ENCODE measurements at places on chromosomes 12 and 14.

DNA sequence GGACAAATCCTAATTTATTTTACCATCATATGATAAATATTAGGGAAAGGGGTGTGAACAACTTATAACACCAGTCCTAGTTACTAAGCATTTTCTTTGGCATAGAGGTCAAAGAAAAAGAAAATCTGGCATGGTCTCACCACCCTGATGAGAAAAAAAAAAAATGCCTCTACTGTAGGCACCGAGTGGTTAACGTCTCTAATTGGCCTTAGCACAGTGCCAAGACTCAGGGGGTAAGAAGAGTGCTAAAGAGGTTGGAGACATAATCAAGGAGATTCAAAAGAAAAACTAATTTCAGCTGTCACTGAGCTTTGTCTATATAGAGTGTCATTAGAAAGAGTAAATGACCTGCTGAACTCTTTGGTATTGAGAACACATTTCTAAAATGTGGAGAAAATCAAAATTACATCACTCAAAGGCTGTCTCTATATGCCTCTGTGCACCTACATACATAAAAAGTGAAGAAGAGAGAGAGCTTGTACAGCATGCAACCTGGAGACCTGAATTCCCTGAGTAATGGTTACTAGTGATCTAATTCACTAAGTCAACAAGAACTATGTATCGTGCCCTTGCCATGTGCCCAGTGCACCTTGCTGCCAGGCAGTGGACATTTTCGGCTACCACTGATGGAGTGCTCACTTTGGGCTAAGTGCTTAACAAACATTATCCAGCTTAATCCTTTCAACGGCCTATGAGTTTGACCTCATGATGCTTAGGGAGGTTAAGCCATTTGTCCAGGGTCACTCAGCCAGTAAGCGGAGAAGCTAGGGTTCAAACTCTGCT lies 113.8 kb upstream of the G2E3 start:
- DNase-seq: no peak

DNA sequence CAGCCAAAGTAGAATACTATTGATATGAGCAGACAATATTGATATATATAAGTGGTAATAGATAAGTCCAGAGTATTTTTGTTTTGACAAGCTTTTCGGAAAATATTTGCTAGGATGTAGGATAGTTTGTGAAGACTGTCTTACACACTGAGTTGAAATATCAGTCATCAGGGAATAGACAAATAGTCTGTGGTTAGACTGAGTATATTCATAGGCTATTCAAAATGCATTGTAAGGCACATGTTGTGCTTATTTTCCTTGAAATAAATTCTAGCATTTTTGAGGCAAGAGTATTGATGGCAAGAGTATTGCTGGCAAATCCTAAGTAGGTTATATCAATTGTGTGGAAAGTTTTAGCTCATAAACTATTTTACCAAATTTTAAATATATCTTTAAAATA lies 201.1 kb downstream of the LRIG3 start:
- no peak for DNase-seq

DNA sequence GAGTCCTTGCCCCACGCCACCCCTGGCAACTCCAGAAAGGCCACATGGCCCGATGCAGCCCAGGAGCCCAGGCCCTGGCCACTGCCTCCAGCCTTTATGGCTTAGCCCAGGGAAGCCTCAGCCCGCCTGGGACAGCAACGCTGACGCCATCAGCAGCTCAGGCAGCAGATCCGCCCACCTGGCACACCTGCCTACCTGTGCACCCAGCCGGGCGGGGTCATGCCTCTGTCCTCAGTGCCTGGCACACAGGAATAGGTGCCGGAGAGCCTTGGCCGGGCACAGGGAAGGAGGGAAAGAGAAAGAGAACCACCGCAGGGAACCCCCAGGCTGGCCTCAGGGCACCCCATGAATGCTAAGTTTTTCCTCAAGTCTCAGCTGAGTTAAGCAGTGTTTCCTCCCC lies 21.1 kb downstream of the BEGAIN start:
- no peak for DNase-seq

DNA sequence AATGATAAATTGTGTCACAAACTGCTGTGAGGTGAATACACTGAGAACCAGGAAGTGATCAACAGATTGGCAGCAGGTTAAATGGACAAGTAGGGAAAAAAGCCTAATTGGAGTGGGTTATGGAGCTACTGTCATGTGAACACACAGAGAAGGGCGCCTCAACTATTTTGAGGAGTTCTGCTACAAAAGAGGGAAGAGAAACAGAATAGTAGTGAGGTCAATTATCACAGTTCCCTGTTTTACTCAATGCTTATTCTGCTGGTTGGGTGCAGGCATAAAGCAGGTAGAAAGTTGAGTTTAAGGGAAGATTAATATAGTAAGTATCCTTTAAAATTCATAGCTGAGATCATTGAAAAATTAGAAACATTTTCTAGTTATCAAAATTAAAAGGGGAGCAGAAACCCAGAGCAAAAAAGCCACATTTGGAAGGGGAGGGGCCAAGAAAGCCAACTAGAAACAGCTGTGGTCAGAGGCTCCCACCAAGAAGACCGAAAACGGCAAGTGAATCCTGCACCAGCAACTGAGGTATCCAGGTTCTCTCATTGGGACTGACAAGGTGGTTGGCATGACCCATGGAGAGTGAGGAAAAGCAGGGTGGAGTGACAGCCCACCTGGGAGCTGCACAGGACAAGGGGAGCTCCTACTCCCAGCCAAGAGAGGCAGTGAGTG lies 105.7 kb downstream of the ZC3H14 start:
- DNase-seq: no peak

DNA sequence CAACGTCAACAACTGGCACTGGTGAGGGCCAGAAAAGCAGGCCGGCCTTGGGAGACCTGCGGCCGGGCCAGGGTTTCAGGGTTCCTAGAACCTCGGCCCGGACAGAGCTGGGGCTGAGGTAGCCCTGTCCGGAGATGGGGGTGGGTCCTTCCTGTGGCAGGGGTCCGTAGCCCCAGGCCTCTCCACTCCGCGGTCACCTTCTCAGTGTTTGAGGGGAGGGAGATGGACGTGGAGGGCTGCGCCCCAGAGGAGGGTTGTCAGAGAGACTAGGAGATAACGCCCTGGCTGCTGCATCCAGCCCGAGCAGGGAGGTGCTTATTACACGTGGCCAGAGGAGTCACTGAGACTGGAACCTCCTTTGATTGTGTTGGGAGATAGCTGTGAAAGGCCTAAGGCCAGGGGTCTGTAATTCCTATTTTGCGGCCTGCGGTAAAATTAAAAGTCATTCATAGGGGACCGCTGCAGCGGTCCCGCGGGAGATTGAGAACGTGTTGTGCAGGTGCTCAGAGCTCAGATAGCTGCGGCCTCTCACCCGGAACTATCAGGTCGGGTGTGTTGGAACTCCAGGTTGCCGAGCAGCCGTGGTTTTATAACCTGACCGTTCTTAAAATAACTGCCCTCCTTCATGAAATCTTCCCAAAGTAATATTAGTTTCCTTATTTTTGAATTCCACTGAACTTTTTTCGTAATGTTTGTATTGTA lies 507 bp downstream of the AHSA1 start:
- DNase-seq: no peak

DNA sequence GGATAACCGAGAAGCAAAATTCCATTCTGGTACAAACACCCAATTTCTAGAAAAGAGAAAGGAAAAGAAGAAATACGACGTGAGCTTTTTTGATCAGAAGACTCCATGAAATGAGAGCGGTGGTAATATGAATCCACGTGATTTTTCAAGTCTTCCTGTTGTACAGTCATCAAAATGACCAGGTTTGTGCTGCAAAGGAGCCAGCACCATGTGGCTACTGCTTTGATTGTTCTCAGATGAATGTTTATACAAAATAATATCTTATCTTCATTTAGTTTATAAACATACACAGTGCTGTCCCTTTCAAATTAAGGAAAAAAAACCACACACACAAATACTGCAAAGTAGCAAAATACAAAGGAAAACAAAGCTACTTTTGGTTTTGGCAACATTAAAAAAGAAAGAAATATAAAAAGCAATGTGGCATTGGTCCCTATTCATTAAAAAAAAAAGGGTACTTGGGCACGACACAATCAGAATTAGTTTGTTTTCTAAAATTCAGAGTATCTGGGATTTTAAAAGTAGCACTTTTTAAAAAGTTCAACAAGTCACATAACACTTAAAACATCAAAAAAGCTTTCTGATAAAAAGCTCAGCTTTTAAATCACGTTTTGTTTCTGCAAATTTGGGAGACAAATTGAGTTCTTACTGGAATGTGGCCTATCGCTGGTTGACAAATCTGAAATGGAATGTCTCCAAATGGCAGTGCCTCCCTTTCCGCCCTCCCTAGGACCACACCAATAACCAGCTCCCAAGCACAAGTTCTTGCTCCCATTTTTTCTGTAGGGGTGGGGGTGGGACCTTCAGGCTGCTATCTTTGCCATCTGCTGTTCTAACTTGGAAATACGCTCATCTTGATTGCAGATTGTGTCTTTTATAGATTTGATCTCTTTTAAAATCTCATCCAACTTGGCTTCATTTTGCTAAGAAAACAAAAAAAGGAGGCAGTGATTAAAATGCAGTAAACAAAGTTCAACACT lies 13.2 kb upstream of the SELPLG start:
- no peak for DNase-seq

DNA sequence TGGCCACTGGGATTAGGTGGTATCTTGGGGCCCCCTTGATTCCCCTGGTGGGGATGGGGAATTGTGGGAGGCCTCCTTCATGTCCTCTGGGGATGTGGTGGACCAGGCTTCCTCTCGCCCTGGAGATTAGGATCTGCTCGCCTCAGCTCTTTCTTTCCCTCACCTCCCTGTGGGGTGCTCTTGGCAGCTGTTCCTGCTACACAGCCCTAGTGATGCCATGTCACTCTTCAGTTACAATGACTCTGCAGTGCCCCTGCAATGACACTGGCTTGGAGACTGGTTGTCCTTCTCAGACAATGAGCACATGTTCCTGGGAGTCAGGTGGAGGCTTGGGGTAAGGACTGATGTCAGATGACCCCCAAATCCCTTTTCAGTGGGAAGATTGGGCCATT lies 83.9 kb downstream of the ADCK1 start:
- DNase-seq: no peak

GRCh38 chr12:75212072-75212471 lies 2.4 kb upstream of the KCNC2 start:
- DNase-seq: no peak

GRCh38 chr12:57033431-57033830 lies 16.5 kb downstream of the MYO1A start:
- no peak for DNase-seq

DNA sequence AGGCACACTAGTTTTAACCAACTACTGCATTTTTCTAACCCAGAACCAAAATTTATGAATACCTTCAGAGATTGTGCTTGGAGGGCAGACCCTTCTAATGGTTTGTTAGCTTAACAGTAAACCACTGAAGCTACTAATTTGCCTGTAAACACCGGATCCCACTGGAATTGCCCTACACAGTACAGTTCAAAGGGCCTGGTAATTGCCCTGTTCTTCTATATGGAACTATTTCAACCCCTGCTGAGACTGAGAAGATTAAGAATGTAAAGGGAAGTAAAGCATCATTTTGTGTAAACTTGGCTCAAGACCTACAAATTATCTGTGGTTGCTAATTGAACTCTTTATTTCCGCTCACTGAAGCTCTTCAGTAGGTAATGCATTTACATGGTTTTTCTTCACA lies 468.1 kb downstream of the NPAS3 start:
- no peak for DNase-seq

DNA sequence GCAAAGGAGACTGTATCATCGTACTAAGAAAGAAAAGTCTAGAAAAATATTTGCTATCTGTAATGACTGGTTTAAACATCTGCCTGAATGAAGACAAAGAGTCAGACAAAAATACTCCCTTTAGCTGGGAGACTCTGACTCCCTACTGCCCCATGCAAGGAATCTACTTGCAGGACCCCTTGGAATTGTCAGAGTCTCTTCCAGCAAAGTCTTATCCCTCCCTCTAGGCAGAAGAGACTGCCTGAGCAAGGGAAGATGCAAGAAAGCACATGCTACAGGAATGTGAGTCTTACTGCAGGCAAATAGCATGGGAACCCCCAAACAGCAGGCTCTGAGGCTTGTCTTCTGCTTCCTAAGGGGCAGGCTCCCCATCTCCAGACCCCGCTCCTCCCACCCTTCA lies 154.0 kb downstream of the KCNA5 start:
- no peak for DNase-seq

DNA sequence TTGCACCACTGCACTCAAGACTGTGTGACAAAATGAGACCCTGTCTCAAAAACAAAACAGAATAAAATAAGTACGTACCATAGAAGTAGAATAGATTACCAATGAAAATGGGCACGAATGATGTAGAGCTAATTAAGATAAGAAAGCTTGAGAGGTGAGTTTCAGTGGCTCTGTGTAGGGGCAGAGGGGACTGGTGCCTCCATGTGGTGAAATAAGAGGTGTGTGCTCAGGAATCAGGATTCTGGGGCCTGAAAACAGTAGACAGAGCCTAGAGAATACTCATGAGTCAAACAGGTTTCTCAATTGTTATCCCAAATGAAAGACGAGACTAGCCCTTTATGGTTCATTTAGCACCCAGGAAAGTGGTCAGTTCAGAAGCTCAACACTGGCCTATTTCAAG lies 1145.1 kb downstream of the FLRT2 start:
- DNase-seq: no peak

Data from activated naive CD4-positive, alpha-beta T cell (primary cell).